ENCODE measurements at places on chromosomes 12 and 14.

DNA sequence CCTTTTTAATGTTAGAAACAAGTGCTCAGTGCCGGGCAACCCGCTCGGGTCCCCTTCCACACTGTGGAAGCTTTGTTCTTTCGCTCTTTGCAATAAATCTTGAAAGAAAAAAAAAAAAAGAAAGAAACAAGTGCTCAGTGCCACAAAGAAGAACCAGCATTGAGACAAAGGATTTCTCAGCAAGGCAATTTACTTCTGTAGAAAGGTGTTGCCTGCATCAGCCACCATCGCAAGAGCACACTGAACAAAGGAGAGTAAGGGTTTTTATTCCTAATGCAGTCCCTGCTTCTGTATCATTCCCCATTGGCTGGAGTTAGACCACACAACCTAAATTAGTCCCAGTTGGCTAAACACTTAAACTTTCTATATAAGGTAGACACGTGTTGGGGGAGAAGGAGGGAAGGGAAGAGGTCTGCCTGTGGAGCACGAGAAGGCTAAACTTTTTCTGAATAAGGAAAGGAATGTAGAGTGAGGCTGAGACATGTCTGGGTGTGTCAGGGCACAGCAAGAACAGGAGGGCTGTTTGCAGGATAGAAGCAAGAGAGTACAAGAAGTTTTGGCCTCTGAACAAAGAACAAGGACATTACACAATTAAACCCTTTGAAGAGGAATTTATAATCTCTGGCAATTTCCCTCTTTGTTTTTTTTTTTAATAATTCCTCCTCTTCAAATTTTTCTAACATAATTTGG is 21.4 kb downstream of the KLRF2 start:
- no peak for DNase-seq

DNA sequence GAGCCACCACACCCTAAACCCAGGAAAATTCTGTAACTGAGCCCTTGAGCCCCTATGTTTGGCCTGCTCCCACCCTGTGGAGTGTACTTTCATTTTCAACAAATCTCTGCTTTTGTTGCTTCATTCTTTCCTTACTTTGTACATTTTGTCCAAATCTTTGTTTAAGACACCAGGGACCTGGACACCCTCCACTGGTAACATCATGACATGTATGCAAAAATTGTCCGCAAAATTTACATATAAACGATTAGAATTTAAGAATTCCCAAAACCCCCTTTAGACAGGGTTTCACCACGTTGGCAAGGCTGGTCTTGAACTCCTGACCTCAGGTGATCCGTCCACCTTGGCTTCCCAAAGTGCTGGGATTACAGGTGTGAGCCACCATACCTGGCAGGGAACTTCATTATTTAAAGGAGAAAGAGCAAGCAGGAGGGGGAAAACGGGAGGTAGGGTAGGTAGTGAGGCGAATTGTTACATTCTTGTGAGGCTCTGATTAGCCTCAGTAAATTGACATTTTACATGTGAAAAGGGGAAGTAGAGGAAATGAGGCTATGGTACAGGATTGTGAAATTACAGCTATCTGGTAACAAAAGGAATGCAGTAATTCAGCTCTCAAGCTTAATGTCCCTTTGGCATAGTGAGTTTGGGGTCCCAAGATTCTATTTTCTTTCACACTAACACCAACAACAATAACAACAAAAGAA is 27.6 kb downstream of the TUBA1A start:
- no peak for DNase-seq

DNA sequence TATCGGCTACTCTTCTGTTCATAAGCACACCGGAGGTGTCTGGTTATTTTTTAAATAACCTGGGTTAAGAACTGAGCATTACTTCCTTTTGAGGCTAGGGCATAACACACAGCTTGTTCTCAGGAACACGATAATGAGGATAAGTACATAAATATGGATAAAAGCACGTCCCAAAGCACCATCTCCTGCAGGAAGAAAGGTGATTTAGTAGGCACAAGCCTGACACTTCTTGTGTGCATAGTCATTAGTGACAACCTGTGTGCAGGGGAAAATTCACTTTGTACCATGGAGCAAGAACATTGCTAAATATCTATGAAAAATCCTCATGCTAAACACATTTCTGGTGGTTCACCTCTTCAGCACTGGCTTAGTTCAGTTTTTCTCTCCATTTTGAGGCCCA is 166.5 kb downstream of the SNAPC1 start:
- DNase-seq = no peak

GRCh38 chr12:45433441-45433868 is 217.6 kb downstream of the ANO6 start:
- no peak for DNase-seq

GRCh38 chr12:60034147-60034546 is 438.3 kb downstream of the SLC16A7 start:
- DNase-seq = no peak

GRCh38 chr14:69152181-69152901 is 578 bp downstream of the DCAF5 start:
- DNase-seq = peak; percentile 45

DNA sequence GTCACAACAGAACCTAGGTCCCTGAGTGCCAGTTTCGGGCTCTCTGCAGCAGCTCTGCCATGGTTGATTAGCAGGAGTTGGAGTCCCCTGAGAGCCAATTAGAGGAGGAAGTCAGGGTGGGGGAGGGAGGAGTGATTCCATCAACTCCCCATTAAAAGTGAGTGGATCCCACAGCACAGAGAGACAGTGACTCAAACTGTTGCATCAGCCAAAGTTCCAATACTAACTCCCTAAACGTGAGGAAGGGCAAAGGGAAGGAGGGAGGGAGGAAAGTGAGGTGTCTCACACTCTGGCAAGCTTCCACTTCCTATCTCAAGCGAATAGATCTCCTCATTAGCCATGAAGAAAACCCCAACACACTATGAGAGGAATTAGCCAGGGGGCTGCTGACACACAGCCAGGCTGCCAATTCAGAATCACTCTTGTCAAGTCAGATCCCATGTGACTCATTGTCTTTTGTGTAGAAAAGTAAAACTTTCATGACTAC is 23.6 kb downstream of the OR11H4 start:
- DNase-seq = no peak

DNA sequence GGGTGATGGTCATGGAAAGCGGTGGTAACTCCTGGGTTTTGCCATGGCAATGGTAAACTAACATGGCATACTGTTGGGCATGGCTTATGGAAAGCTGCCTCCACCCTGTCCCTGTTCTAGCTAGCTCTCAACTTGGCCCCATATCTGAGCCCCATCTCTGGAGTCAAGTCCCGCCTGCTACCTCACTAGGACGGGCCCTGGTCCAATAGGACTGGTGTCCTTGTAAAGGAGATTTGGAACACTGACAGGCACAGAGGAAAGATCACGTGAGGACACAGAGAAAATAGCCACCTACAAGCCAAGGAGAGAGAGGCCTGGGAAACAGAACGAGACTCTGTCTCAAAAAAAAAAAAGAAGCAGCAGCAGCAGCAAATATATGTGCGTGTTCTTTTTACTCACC is 59.8 kb downstream of the RNFT2 start:
- no peak for DNase-seq

GRCh38 chr12:30909349-30910037 is 17.1 kb upstream of the TSPAN11 start:
- DNase-seq = no peak

- no peak for DNase-seq
Measured at GRCh38 chr14:69214393-69214792, 23.1 kb downstream of the EXD2 start.

DNA sequence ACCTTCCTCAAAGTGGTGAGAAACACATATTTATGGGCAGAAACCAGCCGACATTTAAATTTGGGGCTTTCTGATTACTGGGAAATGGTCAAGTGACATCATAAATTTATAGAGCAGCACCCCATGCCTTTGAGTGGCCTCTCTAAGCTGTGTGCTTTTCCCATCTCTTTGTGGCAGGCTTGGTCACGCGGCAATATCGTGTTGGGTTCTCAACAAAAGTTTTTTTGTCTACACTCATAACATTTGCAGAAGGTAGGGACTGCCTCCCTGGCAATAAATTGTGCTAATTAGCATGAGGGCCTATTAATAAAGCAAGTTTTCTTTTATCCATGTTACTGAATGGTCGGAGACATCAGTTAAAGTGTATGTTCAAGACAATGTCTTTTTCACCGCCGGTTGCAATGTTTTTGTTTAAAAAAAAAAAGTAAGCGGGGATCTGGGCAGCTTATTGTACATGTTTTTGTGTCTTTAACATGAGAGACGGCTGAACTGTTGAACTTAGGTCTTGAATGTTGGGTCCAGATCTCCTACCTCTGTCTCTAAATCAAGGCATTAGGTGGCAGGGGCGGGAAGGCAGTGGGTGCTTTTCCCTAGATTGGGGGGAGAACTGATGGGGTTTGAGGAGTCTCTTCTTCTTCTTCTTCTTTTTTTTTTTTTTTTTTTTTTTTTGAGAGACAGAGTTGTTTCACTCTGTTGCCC is 193.3 kb downstream of the PHETA1 start:
- DNase-seq = no peak

- DNase-seq = no peak
Measured at GRCh38 chr12:53805067-53805466, 53.3 kb upstream of the CISTR start.

- no peak for DNase-seq
Measured at GRCh38 chr14:76537906-76538647, 162.1 kb downstream of the ESRRB start.

GRCh38 chr12:79441534-79441933 is 249.2 kb downstream of the PAWR start:
- no peak for DNase-seq

- no peak for DNase-seq
Measured at GRCh38 chr14:47511829-47512228, 163.6 kb downstream of the MDGA2 start.

GRCh38 chr14:56814969-56815700 is 4.9 kb upstream of the OTX2 start:
- no peak for DNase-seq

DNA sequence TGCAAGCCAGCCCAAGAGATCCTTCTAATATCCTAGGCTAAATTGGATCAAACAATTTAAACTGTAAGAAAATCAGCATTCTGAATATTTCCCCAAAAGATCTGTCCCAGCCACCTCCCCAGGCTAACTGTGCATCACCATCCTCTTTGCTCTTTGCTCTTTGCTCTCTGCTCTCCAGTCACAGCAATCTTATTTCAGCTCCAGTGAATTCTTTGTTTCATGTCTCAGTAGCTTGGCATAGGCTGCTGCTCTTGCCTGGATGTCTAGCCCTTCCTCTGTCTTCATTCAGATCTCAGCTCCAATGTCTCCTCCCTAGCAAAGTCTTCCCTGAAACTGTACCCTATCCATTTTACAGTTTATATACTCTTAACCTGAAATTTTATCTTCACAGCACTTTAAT is 399.8 kb upstream of the USP15 start:
- no peak for DNase-seq

- DNase-seq = no peak
Measured at GRCh38 chr12:83077041-83077440, 390.3 kb downstream of the TMTC2 start.

DNA sequence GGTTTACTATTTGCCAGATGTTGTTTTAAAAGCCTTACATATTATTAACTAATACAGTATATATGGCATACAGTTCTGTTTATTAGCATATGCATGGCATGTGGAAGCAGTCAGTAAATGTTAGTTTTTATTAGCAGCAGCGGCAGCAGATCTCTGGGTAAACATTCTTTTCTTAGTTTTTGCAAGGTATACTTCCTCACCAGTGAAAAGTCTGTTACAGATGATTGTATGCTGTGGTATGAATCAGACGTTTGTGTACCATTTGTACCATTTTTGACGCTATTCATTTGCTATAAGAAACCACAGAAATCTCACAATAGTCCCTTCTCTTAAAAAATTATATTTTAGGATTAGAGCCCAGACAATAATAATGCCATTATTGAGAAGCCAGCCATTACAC is 17.8 kb downstream of the STK38L start:
- no peak for DNase-seq

GRCh38 chr12:123942238-123942653 is 30.4 kb downstream of the CCDC92 start:
- no peak for DNase-seq

DNA sequence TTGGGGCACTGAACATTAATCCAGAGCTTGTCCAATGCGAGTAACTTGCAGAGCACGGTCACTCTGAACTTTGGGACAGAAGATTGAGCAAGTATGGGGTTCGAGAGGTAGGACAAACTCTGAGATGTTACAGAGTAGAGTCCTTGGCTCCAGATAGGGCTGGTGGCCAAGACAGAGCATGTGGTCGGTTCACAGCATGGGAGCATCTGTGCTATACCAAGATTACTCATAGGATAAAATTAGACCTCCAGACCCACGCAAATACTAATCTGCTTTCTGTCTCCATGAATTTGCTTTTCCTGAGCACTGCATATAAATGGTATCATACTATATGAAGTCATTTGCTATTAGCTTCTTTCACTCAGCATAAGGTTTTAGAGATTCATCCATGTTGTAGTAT is 93.4 kb upstream of the TBX5 start:
- no peak for DNase-seq

DNA sequence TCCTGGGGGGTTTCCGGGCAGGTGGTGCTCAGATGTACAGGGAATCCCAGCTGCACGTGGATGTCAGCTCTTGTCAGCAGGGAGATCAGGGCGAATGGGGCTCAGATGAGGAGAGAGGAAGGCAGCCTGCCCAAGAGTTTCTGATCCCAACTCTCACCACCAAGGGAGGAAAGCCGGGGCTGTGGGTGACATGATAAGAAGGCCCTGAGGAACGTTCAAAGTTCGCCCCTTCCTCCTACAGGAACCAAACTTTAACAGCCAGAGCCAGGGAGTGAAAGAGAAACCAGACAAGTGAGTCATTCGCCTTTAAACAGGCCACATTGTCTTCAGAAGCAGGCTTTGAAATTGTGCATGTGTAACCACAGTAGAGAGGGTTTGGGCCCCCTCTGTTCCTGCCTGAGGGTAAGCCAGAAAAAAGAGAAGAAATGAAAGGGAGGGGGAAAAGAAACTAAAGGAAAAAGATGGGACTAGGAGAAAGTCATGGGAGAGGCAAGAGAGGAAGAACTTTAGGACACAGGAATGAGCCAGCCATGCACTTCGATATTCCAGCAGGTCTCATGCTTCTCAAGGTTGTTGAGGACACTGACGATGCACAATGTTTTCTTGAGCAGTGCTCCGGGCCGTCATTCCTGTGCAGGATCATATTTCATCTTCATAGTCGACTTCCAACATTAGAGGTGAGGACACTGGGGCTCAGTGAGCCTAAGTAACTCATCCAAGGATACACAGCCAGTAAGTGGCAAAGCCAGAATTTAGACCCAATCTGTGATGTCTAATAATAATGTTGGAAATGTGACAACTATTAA is 691.4 kb upstream of the TBX3 start:
- DNase-seq = peak; percentile 8

DNA sequence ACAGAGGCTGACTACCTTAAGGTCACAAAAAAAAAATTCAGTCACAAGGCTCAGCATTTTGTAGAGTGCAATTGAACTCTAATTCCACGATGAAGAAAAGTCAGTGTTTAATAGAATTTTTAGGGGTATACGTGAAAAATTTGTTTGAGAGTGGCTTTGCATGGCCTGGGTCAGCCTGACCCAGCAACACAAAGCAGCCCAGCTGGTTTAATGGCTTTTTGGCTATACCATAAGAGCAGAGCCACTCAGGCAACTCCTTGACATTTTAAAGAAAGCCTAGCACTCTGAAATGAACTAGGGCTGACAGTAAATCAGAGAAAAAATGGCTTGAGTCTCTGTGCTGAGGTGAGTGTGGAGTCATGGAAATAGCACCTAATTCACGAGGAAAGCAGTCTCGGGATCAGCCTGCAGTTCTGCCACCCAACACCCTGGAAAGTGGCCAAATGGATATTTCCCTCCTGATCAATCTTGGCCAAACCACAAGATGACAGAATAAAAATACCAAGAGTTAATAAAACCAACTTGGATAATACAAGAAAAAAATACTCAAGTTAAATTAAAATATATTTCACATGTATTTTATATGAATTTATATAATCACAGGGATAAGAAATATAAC is 59.5 kb downstream of the GALNT4 start:
- no peak for DNase-seq
